Hematopoietic multipotent progenitor cell (in vitro differentiated cells): ENCODE measurements at places on chromosomes 7 and 10.

- DNase-seq, result no peak
Measured at GRCh38 chr7:83415840-83416239, 233.1 kb downstream of the SEMA3E start.

GRCh38 chr10:90451283-90451682 is 406.6 kb downstream of the HTR7 start:
- DNase-seq, result no peak

DNA sequence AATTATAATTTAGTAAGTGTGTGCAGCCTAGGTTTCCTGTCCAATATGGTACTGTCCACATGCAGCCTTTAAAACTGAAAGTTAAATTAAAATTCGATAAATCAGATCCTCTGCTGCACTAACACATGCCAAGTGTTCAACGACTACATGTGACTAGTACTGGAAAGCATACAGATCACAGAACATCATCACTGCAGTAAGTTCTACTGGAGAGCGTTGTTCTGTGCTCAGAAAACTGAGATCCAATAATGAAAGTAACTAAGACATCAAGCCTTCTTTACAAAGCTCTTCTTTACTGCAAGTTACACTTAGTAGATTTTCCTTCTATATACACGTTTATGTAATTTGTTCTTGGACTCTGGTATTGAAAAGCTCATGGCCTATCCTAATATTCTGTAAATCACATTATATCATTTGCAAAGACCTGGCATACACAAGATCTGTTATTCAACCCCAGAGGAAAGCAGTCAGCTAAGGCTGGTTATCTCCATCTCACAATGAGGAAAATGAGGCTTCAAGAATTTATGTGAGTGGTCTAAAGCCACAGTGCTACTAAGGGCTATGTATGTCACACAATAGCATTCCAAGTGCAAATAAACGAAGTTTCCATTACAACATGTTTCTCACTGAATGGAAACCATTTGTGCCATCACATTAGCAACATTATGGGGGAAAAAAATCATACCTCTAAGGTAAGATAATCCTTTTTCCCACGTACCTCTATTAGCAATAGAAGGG is 77.6 kb downstream of the VPS41 start:
- DNase-seq, result no peak

DNA sequence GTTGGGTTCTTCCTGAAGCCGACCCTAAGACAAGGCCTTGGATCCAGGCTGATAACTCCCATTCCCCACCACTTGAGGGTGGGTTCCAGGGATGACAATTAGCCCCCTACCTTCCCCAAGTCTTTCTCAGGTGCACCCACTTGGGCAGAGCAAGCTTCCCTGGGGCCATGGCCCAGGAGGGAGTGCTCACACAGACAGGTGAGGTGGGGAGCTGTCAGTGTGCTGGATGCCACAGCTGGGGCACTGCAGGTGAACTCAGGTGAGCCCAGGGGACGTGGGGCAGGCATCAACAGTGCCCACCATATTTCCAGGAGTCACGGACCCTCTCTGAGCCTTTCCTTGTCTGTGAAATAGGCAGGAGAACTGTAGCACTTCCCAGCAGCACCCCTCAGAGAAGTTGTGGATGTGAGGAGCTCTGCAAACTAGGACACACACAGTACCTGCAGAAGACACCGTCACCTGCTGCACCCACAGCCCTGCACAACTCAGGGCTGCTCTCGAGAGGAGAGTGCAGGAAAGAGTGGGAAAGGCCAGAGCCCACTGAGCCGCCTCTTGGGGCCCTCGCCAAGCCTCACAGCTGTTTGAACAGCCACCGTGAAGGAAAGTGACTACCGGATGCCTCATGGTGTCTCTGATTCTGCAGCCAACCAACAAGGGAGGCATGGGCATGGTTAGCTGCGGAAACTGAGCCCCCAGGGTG is 17.9 kb downstream of the SH3PXD2A start:
- DNase-seq, result no peak

DNA sequence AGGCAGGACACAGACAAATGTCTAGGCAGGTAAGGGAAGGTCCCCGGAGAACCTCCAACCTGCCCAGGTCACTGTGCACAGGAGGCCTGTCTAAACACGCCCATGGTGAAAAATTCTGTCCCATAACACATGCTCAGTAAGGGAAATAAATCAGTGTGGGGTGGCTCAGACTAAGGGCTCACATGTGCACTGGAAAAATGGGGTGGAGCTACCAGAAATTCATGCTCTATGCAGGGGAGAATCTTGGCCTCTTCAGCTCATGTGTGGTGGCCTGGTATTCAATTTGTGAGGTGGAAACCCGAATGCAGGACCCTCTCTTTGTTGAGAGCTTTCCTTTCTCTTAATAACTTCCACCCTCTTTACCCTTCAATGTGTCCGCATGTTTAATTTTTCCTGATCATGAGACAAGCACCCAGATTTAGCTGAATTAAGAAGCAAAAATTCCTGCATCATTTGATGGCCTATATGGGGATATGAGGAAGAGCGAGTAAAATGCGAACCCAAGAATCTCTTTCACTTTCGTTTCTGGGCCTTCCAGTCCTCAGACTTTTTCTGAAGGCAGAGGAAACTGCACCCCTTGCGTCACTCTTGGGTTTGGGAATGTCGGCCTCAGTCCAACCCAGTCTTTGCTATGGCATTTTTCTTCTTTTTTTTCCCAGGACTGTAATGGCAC is 163.2 kb downstream of the DGKB start:
- no peak for DNase-seq

GRCh38 chr7:66213637-66214036 is 8.5 kb downstream of the TPST1 start:
- no peak for DNase-seq
